Fibroblast of skin of left biceps (primary cell): ENCODE measurements at places on chromosomes 1 and 21.

DNA sequence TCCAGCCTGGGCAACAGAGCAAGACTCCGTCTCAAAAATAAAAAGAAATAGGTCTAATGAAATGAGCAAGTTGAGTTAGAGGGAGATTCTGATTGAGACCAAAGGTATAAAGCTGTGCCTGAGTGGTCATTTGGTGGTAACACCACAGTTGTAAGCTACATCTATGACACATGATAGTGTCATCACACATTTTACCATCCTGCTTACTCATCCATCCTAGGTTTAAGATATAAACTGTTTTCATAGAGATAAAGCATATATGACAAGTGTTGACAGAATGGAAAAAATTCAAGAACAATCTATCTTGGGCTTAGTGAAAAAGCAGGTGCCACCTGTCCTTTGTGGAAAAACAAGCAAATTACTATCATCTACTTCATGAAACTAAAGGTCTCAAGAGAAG is 7.1 kb upstream of the CFAP141 start:
- DNase-seq = no peak

GRCh38 chr1:179146476-179146875 is 64.6 kb downstream of the TOR3A start:
- no peak for DNase-seq

GRCh38 chr21:42092771-42093170 is 21.7 kb downstream of the UMODL1 start:
- DNase-seq = no peak

DNA sequence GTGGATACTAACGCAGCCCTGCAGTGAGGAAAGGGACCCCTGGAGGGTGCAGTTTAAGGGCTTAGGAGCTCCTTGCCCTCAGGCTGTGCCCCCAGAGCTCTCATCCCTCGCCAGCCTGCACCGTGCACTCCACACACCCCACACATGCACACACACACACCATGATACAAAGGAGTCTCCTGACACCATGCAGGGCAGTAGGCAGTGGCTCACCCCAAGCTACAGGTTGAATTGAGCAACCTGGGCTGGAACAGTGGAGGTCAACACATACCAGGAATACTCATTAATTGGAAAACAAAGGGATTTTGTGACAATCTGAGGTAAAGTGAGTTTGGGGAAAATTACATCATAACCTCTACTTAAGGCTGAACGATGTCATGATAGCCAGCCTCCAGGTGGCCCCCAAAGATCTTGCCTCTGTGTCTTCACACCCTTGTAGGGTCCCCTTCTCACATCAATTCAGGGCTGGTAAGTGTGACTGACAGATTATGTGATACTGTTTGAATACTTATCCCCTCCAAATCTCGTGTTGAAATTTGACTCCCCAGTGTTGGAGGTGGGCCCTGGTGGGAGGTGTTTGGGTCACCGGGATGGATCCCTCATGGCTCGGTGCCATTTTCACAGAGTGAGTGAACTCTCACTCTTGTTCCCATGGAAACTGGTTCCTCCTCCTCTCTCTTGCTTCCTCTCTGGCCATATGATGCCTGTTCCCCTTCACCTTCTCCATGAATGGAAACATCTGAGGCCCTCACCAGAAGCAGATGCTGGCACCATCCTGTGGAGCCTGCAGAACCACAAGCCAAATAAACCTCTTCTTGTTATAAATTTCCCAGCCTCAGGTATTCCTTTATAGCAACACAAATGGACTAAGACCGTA is 111.0 kb upstream of the RAB4A start:
- no peak for DNase-seq

DNA sequence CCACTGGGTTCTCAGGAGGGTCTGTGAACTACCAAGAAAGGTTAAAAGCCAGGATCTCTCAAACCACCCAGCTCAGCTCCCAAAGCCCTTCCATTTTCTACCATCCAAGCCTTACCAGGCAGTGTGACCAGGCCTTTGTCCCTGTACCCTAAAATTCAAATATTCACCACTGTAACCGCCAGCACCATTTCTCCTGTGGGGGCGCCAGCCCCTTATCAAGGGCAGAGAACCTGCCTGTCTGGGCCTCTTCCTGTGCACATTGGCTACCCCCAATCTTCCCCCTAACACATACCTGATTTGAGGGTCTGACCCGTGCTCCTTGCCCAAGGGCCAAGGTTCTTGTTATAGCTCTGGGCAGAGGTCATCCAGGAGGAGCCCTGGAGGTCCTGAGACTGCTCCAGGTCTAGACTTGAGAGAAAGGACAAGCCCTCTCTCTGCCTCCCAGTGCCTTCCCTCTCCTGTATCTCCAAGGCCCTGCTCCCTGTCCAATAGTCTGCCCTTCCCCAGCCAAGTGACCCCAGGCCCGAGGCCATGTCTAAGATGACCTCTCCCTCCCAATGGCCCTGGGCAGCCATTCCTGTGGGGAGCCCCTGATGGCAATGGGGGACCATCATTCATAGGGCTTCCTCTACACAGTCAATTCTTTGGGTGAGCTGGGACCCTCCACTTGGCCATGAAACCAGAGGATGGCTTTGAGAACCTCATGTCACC is 78.5 kb downstream of the FHAD1 start:
- no peak for DNase-seq

DNA sequence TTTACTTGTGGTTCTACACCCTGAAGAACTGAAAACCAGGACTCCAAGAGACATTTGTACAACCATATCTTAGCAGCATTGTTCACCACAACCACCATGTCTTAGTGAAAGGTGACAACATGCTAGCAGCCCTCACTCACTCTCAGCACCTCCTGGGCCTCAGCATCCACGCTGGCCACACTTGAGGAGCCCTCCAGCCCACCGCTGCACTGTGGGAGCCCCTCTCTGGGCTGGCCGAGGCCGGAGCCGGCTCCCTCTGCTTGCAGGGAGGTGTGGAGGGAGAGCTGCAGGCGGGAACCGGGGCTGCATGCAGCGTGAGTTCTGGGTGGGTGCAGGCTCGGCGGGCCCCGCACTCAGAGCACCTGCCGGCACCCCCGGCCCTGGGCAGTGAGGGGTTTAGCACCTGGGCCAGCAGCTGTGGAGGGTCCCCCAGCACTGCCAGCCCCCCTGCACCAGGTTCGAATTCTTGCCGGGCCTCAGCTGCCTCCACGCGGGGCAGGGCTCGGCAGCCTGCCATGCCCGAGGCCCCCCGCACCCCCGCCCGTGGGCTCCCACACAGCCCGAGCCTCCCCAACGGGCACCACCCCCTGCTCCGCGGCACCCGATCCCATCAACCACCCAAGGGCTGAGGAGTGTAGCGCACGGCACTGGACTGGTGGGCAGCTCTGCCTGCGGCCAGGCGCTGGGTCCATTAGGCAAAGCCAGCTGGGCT is 9.2 kb downstream of the C1orf159 start:
- DNase-seq = no peak
